Activated naive CD8-positive, alpha-beta T cell treated with anti-CD3 and anti-CD28 coated beads for 36 hours (primary cell): ENCODE measurements at places on chromosomes 11 and 22.
A peak's percentile ranks its signal among the peaks of the same experiment; 100 is the strongest.

GRCh38 chr22:21450858-21451353, 16.3 kb upstream of the TMEM191C start:
- no peak for DNase-seq

DNA sequence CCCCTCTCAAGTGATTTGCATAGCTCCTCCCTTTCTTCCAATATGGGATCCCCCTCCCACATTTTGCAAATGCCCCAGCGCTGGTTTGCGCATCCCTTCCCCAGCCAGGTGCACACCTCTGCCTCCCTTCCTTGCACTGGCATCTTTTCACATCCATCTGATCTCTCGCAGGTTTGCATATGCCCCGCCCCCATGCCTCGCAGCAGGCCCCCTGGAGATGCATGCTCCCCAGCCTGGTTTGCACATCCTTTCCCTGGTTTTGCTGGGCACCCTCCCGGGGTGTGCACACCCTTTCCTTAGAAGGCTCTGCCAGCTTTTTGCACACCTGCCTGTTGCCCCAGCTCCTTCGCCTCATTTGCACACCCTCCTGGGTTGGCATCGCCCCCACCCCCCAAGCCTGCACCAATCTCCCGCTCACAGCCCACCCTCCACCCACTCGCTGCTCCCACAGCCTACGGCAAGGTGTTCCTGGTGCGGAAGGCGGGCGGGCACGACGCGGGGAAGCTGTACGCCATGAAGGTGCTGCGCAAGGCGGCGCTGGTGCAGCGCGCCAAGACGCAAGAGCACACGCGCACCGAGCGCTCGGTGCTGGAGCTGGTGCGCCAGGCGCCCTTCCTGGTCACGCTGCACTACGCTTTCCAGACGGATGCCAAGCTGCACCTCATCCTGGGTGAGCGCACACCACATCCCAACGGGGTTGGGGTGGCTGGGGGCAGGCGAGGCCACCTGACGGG, 917 bp downstream of the RPS6KA4 start:
- peak; percentile 47 for DNase-seq

GRCh38 chr11:106127604-106128003, 50.1 kb downstream of the AASDHPPT start:
- no peak for DNase-seq

DNA sequence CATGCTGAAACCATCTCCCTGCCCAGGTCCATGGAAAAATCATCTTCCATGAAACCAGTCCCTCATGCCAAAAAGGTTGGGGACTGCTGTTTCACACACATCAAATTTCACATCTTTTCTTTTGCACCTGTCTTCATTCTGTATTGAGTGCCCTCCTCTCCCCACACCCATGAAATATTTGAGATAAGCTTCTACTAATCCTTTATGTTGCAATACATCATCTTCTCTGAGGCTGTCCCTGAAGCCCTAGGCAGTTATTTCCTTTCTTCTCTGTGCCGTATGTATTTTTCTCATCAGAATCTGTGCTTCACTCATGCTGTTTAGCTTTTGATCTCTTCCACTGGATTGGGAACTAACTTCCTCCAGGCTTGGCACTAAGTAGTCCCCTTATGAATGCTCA, 40.0 kb upstream of the RRM1 start:
- DNase-seq, result no peak

DNA sequence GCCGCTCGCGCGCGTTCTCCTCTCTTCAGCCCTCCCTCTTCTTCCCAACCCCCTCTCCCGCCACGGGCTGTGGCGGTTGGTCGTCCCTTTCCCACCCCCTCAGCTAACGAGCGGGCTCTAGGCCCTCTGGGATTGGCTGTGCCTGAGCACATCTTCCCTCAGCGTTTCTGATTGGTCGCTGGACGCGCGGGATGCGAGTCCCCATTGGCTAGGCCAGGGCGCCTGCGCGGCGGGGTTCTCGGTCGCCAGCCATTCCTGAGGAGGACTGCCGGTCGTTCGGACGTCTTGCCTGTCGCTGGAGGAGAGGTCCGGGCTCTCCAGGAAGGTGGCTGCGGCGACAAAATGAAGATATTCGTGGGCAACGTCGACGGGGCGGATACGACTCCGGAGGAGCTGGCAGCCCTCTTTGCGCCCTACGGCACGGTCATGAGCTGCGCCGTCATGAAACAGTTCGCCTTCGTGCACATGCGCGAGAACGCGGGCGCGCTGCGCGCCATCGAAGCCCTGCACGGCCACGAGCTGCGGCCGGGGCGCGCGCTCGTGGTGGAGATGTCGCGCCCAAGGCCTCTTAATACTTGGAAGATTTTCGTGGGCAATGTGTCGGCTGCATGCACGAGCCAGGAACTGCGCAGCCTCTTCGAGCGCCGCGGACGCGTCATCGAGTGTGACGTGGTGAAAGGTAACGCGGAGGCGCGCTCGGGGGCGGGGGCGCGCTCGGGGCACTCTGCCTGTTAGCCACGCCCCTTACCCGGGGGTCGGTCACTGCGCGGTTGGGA, at the start of gene RBM14:
Gene RBM14, plus strand, starts transcription at position 252 of the 776 bp plus-strand sequence. Its CDS starts 91 bp downstream, at position 343.
- peak; percentile 99 for DNase-seq

DNA sequence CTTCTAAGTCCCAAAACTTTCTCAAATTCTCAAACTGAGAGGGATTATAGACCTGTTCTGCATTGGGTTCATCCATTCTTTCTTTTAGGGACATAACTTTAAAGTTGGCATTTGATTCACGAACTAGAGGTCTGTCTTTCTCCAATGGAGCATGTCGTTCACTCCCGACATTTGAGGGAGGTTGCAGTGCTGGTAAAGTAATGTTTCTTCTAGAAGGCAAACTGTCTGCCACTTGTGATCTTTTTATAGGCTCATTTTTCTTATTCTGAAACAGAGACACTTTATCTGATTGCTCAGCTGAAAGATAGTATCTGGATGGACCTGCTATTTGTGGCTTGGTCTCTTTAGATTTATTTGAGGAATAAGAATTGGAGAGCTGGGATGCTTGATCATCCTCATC, 40.4 kb upstream of the CCDC89 start:
- DNase-seq, result no peak

GRCh38 chr22:47919001-47919441, 1156.6 kb downstream of the TBC1D22A start:
- no peak for DNase-seq

GRCh38 chr11:36719358-36720107, 121.5 kb upstream of the RAG2 start:
- no peak for DNase-seq

DNA sequence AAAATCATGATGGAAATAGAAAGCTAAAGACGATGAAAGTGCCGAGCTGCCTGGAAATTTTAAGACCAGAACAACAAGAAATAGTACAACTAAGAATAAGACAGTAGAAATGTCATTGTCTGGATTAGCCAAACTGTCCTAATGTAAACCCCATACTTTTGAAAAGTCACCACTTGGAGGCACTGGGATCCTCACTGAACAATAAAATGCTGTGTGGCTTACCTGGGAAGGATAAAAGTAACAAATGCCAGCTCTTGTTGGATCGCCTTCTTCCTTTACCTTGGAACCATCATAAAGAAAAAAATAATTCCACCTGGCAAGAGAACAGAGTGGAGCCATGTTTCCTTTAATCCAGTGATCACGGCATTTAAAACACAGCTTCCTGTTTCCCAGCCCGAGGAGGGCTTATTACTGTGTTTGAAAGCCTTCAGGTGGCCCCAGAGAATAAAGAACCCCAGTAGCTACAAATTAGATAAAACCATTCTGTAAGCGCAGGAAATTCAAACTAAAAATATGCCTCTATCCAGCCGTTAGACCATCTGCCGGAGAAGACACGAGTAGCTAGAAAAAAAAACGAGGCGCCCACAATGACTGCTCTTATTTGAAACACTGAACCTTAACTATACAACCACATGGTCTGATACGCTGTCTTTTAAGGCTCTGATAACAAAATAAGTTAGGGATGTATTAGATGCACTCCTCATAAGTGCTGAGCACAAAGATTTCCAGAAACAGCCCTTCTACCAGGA, 4.4 kb downstream of the HPS4 start:
- no peak for DNase-seq

DNA sequence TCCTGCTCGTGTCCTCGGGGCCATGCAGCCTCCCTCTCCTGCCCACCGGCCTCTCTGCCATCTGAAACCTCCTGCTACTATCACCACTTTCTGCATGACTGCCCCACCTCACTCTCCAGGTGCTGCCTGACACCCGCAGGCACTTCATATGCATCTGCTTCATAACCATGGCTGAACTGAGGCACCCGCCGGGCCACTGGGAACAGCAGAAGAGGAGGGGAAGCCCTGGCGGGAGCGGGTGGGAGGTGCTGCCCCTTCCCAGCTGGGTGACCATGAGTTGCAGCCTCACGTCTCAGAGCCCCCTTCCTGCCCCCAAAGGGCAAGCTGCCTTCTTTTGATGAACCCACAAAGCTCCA, 21.7 kb upstream of the PICK1 start:
- DNase-seq, result no peak

DNA sequence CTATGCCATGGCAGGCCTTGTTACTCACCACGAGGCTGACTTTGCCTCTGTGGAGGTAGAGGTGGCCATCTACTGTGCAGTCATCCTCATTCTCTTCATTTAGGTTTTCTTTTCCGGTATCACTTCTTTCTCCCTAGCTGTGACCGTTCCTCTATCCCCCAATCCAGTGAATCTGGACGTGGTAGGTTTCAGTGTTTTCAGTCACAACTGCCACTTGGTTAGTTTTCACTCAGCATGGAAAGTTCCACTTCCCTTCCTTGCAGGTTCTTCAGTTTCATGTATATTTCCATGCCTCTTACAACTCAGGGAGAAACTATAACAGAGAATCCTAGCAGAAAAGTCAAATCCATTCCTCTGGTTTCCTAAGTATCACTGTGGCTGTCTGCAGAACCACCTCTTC, 1.9 kb downstream of the HPS4 start:
- peak; percentile 5 for DNase-seq

DNA sequence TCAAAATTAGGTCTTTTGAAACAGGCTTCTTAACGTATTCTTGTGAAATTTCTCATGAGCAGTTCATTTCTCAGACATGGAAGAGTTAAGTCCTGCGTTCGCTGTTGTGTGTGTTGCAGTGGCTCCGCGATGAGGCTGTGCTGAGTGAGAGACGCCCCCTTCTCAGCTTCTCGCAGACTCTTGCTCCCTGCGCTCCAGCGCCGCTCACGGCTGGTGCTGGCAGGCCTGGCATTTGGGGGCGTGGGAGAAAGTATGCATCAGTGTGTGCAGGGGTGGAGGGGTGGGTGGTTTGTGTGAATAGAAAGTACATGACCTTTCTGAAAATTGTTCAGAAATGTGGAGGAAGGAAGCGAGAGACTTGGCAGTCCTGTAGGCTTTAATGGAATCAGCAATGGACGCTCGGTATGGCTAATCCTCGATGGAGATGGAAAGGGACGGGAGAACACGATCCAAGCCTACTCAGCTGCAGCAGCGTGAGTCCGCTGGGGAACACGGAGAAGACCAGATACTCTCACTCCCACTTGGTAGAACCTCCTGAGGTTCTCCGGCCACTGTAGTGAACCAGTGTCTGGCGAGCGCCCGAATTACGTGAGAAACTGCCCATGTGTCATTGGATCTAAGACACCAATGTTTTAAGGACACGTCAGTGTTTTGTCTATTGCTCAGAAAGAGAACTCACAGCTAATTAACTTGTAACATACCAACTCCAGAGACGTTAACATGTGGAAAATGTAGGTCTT, 5.9 kb downstream of the TAB1 start:
- DNase-seq, result peak; percentile 37

DNA sequence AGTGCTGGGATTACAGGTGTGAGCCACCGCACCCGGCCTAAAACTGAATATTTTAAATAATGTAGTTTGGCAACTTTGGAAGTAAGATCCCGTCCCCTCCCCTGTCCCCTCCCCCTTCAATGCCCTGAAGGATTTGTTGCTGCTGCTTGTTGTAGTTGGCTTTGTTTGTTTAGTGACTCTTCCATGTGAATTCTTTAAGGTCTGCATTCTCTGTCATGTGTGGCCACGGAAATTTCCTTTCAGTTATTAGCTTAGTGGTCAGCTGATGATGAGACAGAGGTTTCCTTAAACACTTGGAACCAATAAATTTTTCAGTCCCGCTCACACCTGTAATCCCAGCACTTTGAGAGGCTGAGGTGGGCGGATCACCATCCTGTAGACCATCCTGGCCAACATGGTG, 109.9 kb downstream of the MPPED1 start:
- no peak for DNase-seq

GRCh38 chr11:68498321-68498720, 37.8 kb downstream of the PPP6R3 start:
- no peak for DNase-seq

- no peak for DNase-seq
Observed at GRCh38 chr11:92225568-92226330, 1.1 kb downstream of the FAT3 start.

DNA sequence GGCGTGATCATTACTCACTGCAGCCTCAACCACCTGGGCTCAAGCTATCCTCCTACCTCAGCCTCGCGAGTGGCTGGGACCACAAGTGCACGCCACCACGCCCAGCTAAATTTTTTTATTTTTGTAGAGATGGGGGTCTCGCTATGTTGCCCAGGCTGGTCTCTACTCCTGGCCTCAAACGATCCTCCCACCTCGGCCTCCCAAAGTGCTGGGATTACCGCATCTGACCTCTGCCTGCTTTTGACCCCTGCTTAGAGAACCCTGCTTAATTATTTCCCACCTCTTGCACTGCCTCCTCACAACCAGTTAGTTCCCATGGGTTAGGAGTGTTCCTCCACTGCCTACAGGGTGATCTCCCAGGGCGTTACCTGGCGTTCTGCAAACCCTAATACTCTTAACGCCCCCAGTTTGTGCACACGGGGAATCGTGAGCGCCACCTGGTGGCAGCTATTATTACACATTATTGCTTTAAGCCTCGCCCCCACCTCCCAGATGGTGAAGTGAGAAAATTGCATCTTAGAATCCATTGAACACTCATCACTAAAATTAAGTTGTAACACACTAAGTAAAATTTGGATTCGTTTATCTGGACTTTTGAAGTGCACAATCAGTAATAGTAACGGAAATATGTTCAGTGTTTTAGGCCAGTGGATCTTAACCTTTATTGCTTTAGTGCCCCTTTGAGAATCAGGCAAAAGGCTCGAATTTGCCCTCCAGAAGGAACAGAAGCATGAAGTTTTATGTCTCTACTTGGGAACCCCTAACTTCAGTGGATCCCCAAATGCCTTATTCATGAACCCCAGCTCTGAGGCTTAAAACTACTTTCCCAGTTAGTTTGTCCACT, 61.4 kb upstream of the ASPHD2 start:
- peak; percentile 51 for DNase-seq

GRCh38 chr11:44944853-44945235, 5.8 kb downstream of the TP53I11 start:
- no peak for DNase-seq

GRCh38 chr11:12086271-12087074, 23.9 kb upstream of the MICAL2 start:
- DNase-seq, result no peak

- DNase-seq, result no peak
Observed at GRCh38 chr11:48034926-48035871, 54.8 kb downstream of the PTPRJ start.

GRCh38 chr11:103071008-103071407, 21.0 kb downstream of the DCUN1D5 start:
- no peak for DNase-seq
